ENCODE measurements at places on chromosomes 2 and 18. TPM values are rescaled to one million over a fixed set of nuclear protein-coding genes. Genes with fewer than 3 reads are reported as not detected.

The POTEI gene
- 0.40 TPM for total RNA-seq

GRCh38 chr2:20617892-20618467 is 32.9 kb downstream of the HS1BP3 start:
- DNase-seq = peak; percentile 96

The LCT gene
- total RNA-seq = 0.40 TPM

GRCh38 chr2:43115881-43116280 is 110.5 kb downstream of the ZFP36L2 start:
- no peak for DNase-seq

- no peak for DNase-seq
Measured at GRCh38 chr18:3458378-3458777, 8.4 kb downstream of the TGIF1 start.

GRCh38 chr18:49757513-49758262 is 55.6 kb downstream of the ACAA2 start:
- DNase-seq = peak; percentile 45

- DNase-seq = no peak
Measured at GRCh38 chr2:151976945-151977353, 121.9 kb downstream of the CACNB4 start.

- peak; percentile 50 for DNase-seq
Measured at GRCh38 chr2:182038576-182038975, 52.9 kb downstream of the PPP1R1C start.

The NEB gene
- 0.48 TPM for total RNA-seq

Measured in Daoy (cell line).